ENCODE measurements at places on chromosomes 13 and 19. TPM values are rescaled to one million over a fixed set of nuclear protein-coding genes. Genes with fewer than 3 reads are reported as not detected.
A peak's percentile ranks its signal among the peaks of the same experiment; 100 is the strongest.

ZNF813 gene
- total RNA-seq: 5.1 TPM

- peak; percentile 16 for DNase-seq
Measured at GRCh38 chr19:57192077-57192420, 749 bp downstream of the ZNF264 start.

UBA52 gene
- total RNA-seq: 385 TPM

SIGLEC10 gene
- total RNA-seq: 2.1 TPM

- no peak for DNase-seq
Measured at GRCh38 chr13:99042521-99043250, 64.8 kb upstream of the DOCK9 start.

GRCh38 chr13:98476106-98476505, 100.8 kb downstream of the STK24 start:
- no peak for DNase-seq

GRCh38 chr19:43749898-43750297, 4.9 kb downstream of the SMG9 start:
- DNase-seq: no peak

HMGB1 gene
- 300 TPM for total RNA-seq

GRCh38 chr13:113664751-113665596, 2.0 kb upstream of the GRK1 start:
- DNase-seq: no peak

DNA sequence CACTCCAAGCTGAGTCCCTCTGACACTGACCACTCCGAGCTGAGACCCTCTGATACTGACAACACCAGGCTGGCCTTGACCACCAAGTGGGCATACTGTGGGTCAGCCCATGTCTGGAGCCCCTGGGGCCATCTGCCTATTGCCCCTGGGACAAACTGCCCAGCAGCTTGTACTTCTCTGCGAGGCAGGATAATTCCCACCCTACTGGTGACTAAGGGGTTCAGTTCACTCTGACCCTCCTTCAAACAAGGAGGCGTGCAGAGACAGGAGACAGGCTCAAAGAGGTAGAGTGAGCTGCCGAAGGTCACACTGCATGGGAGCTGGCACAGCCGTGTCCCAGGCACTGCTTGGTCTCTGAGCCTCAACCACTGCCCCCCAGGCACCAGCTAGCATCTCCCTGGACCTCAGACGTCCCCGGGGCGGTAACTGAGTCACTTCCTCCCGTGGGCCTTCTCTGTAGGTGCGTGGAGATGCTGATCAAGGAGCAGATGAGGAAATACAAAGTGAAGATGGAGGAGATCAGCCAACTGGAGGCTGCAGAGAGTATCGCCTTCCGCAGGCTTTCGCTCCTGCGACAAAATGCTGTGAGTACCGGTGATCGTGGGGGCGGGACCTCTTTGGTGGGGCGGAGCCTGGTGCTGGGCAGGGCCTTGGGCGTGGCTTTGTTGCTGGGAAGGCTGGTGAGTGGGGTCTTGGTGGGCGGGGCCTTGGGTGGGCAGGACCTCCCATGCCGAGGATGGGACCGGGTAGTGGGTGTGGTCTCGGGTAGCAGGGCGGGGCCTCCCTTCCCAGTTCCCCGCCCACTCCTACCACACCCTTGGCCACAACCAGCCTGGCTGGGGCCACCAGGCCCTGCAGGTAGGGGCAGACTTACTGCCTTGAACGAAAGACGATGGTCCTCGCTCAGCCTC, 5.8 kb upstream of the USE1 start:
- peak; percentile 17 for DNase-seq

DNA sequence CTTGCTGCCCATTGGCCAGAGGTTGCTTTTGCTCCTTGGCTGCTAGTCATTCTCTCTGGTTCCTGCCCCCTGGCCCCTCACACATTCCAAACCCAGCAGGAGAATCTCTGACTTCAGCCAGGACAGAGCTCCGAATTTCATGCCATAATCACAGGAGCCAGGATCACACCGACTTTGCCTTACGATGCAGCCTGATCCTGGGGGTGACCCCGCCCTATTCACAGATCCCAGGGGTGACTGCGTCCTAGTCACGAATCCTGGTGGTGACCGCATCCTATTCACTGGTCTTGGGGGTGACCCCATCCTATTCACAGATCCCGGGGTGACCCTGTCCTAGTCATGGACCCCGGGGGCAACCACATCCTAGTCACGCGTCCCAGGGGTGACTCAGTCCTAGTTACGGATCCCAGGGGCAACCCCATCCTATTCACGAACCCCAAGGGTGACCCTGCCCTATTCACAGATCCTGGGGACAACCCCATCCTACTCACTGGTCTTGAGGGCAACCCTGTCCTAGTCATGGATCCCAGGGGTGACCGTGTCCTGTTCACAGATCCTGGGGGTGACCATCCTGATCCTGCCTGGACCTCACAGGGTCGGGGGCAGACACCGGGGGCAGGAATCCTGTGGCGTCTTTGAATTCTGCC, 7.4 kb upstream of the TEX29 start:
- DNase-seq: no peak

DNA sequence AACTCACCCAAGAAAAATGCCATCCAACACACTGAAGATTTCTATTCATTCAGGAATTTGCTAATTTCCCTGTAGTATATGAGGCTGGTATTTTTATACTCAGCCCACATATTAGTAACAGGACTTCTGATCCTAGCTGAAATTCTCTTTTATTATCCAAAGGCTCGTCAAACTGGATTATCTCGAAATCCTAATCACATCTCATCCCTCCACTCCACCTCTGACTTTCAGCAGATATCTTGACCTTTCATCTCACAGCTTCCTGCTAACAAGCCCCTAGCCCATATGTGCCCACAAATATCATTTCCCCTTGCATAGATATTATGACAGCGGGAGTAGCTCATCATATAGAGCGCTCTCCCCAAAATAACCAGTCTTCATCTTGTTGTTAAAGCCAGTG, 279.7 kb downstream of the FGF14 start:
- DNase-seq: no peak

- DNase-seq: no peak
Measured at GRCh38 chr13:75656425-75656989, 20.4 kb downstream of the LMO7 start.

NR1H2 gene
- total RNA-seq: 53.3 TPM

DNA sequence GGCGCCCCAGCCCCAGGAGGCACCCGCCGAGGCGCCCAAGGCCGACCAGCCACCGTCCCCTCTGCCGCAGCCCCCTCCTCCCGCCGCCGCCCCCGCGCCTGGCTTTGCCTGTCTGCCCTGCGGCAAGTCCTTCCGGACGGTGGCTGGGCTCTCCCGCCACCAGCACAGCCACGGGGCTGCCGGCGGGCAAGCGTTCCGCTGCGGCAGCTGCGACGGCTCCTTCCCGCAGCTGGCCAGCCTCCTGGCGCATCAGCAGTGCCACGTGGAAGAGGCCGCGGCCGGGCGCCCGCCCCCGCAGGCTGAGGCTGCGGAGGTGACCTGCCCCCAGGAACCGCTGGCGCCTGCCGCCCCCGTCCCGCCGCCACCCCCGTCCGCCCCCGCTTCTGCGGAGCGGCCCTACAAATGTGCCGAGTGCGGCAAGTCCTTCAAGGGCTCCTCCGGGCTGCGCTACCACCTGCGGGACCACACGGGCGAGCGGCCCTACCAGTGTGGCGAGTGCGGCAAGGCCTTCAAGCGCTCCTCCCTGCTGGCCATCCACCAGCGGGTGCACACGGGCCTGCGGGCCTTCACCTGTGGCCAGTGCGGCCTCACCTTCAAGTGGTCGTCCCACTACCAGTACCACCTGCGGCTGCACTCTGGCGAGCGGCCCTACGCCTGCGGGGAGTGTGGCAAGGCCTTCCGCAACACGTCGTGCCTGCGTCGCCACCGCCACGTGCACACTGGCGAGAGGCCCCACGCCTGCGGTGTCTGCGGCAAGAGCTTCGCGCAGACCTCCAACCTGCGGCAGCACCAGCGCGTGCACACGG, 2.6 kb upstream of the NAT14 start:
- no peak for DNase-seq

SIGLEC14 gene
- total RNA-seq: 0.21 TPM

GRCh38 chr19:10478476-10478875, 24.7 kb downstream of the KEAP1 start:
- DNase-seq: no peak

DNA sequence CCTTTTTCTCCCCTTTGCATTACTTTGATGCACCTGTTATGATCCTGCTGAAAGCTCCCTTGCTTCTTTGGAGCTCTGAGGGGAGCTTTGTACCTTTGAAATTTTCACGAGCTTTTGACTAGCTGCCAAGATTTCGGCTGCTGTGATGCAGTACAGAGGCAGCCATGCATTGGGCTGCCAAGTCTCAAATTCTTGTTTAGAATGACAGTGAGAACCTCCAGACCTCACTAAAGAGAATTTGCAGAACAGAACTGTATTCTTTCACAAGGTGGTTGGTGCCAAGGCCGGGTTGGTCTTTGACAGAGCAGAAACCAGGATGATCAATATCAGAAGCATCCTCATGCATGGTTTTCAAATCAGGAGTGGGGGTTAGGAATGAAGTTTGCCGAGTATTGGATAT, 414.8 kb downstream of the GPC5 start:
- peak; percentile 64 for DNase-seq

COL4A1 gene
- 1,052 TPM for total RNA-seq

ATP7B gene
- 5.5 TPM for total RNA-seq

GRCh38 chr13:98240135-98240534, 63.1 kb upstream of the RNF113B start:
- DNase-seq: no peak

- DNase-seq: no peak
Measured at GRCh38 chr13:102589301-102589822, 7.4 kb upstream of the TPP2 start.

- no peak for DNase-seq
Measured at GRCh38 chr19:30817965-30818567, 445.9 kb downstream of the ZNF536 start.

ADGRL1 gene
- 18.2 TPM for total RNA-seq

ZNF43 gene
- 13.0 TPM for total RNA-seq

NOVA2 gene
- total RNA-seq: 2.9 TPM

GRCh38 chr19:17966550-17967256, at the start of gene KCNN1:
TSS of gene KCNN1 (plus strand) at chr19:17967107. CDS start at chr19:17973889, 6,782 bp downstream.
- peak; percentile 46 for DNase-seq

DNA sequence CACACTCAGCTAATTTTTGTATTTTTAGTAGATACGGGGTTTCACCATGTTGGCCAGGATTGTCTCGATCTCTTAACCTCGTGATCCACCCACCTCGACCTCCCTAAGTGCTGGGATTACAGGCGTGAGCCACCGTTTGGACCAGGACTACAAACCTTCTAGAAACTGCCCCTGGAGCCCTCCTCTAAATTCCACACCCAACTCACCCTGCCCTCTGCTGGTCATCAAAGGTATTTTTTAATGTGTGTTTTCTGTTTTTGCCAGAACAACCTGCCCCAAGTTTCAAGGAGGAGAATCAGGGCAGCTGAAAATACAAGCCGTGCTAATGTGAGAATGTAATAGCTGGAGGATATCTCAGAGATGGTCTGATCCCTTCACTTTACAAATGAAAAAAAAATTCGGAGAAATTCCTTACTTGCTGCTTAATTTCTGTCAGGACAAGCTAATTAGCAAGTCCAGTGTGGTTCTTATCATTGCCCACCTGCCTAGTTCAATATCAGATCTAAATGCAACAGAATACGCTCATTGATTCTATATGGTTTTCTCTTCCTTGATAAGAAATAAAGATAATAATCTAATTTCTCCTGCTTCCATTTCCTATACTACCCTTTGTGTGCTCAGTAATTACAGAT, 4.1 kb downstream of the ATP8A2 start:
- DNase-seq: peak; percentile 53

- no peak for DNase-seq
Measured at GRCh38 chr13:29889111-29889510, 38.7 kb upstream of the UBL3 start.

CYP4F12 gene
- 25.2 TPM for total RNA-seq

DNA sequence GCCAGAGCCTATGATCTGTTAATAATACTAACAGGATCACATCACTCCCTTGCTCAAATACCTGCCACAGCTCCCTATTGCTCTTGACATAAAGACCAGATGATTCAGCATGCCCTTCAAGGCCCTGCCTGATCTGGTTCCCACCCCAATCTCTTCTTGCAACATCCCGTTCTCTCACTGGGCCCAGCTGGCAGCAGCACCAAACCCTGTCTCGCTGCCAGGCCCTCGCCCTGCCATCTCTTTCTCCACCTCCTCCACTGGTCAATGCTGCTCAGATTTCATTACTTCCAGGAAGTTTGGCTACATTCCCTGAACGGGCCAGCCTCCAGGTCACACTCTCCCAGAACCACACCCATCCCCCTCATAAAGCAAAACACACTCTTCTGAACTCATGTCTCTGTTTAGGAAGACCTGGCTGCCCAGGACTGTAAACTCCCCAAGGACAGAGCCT, 8.6 kb upstream of the BCAT2 start:
- DNase-seq: peak; percentile 87

- no peak for DNase-seq
Measured at GRCh38 chr19:34057155-34057554, 115.1 kb upstream of the LSM14A start.

GRCh38 chr13:99425485-99426341, 75.6 kb upstream of the TM9SF2 start:
- peak; percentile 29 for DNase-seq

PLA2G4C gene
- 32.3 TPM for total RNA-seq

DNA sequence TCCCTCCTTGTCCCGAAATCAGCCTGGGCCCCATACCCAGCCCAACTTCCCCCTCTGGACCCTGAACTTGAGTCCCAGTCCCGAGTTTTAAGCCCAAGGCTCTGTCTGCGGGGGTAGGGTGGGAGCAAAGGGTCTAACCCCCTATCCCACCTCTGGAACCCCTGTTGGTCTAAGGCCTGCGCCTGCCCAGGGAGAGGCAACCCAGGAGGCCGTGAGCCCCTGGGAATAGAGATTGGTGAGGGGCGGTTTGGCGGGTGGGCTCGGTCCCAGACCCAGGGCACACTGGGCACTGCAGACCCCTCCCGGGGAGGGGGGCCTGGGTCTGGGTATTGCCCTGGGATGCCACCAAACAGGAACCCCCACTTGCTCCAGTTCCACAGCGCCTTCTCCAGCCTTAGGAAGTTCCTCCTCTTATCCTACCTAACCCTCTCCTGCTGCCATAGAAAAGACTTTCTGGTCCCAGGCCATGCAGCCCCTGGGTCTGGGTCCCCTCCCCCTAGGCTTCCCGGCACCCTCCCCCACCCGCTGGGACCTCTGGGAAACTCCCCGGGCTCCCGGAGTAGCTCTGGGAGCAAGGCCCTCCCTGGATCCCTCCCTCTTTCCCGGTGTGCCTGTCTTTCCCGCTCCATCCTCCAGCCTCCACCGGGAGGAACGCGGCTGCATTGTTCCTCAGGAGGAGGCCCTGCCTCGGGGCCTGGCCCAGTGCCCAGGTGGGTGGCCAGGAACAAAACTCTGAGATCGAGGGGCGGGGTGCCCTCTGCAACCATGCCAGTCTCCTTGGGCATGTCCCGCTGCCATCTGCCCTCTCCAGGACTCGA, 33.6 kb upstream of the NANOS3 start:
- peak; percentile 74 for DNase-seq
